ENCODE measurements at places on chromosomes 11 and 22.

DNA sequence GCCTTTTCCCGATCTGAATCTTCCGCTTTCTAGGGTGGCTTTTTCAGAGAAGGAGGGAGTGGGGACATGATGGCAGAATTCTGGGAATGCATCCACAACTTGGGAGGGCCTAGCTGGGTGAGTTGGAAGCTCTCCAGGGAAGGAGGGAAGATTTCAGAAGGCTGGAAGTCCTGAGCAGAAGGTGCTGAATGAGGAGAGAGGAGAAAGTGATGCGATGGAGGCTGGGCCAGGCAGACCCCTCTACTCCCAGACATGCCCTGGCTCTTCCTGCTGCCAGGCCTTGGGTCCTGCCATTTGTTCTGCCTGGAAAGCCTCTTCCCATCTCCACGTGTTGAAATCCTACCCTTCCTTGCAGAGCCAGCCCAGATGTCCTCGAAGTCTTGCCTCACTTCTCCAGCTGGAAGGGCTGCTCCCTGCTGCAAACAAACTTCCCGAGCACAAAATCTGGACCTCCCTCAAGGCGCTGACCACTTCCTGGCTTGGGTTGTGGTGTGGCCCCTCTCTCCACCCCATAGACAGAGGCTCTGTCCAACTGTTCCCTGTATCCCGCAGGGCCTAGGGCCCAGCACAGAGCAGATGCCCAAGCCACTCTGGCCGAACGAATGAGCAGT is 16.8 kb downstream of the LRRC32 start:
- DNase-seq = peak; percentile 93

DNA sequence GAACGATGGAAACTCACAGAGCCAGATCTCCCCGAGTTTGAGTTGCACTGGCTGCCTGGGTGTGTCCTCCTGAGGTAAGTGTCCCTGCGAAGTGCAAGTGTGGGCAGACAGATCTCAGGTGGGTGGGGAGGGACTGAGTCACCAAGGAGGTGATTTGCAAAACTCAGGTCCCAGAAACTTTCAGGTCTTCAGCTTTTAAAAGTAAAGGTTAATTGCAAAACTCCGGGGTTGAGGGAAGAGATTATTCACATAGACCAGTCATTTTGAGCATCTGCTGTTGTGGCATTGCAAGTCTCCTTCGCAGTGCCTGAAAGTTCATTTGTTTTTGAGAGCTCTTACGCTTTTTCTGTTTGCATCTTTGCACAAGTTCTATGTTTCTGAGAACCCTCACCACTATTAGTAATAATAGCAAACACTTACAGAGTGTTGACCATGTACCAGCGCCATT is 7.1 kb downstream of the CD44 start:
- no peak for DNase-seq

- no peak for DNase-seq
Observed at GRCh38 chr22:49699928-49700498, 127.7 kb downstream of the BRD1 start.

GRCh38 chr22:36892292-36892691 is 21.1 kb upstream of the CSF2RB start:
- no peak for DNase-seq

- peak; percentile 27 for DNase-seq
Observed at GRCh38 chr11:17014833-17015626, 816 bp upstream of the PLEKHA7 start.

GRCh38 chr22:48090332-48090672 is 1327.9 kb downstream of the TBC1D22A start:
- no peak for DNase-seq

GRCh38 chr11:2533587-2534133 is 88.9 kb downstream of the KCNQ1 start:
- no peak for DNase-seq

DNA sequence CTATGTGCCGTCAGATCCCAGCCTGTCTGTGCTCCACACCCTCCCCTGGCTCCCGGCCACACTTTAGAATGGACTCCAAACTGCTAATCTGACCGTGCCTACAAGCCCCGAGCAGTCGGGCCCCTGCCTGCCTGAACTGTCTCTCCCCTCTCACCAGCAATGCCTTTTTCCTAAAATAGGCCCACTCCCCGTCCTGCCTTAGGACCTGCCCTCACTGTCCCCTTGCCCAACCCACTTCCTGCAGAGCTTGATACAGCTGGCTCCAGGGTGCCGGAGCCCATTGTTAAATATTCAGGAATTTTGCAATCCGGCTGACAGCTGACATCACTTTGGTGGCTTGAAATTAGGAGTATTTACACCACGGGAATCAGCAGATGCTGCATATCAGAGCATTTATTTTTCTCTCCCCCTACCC is 21.4 kb downstream of the MN1 start:
- DNase-seq = no peak

DNA sequence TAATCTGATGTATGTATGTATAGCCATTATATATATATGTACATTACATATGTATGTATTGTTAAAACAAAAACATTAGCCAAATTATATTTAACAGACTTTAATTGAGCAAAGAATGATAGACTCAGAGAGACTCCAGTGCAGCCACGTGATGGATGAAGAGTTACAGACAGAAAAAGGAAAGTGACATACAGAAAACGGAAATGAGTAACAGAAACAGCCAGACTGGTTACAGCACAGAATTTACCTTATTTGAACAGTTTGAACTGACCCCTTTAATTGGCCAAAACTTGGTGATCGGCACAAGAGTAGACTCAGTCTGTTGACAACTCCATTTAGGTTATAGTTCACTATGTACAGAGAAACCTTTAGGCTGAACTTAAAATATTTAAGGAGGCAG is 35.0 kb downstream of the CHORDC1 start:
- no peak for DNase-seq

GRCh38 chr11:8239536-8240228 is 24.0 kb downstream of the LMO1 start:
- DNase-seq = no peak

DNA sequence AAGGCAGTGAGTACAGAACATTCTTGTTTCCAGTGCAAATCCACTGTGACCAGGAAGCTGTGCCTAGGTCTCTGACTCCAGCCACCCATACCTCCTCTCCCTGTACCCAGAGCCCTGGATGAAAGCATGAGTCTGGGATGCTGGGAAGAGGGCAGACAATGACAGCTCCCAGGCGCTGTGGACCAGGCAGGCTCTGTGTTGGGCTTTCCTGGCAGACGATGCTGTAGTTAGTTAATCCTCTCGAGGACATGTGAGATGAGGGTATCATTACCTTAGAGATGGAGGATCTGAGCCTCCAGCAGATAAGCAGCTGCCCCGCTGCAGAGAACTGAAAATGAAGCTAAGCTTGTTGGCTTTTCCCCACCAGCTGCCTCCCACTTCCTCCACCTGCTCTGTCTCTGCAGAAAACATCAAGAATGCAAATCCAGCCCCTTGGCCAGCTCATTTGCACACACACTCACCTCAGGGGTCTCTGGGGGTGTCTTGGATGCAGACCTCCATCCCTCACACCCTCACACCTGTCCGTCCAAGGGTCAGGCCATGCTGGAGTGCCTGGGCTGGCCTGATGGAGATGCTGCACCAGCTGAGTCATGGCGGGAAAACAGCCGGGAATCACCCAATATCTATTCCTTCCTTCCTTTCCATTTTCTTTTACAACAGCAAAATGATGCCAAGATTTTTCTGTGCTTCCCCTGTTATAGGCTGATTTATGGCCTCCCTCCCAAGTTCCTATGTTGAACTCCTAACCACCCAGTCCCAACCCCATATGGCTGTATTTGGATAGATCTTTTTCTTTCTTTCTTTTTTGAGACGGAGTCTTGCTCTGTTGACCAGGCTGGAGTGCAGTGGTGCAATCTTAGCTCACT is 94.9 kb upstream of the SEPTIN5 start:
- DNase-seq = no peak

- DNase-seq = no peak
Observed at GRCh38 chr11:97990162-97990920, 1030.4 kb upstream of the CNTN5 start.

DNA sequence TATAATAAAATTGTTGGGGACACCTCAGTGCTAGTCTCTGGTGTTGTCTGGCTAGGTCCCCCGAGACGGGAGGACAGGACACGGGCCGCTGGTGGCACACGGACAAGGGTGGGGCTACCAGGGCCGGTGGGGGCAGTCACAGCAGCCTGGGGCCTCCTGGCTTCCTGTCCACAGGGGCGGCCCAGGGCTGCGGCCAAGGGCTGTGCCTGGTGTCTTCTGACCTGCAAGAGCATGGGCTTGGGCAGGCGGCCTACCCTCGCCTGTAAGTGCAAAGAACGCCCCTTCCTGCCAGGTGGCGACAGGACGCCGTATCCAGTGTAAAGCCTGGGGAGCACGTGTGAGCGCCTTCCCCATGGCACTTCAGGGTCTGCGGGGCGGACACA is 3.6 kb downstream of the LRFN4 start:
- DNase-seq = no peak
